Hypothalamus (tissue), 51 donors: ENCODE measurements at places on chromosomes 7 and 10.

DNA sequence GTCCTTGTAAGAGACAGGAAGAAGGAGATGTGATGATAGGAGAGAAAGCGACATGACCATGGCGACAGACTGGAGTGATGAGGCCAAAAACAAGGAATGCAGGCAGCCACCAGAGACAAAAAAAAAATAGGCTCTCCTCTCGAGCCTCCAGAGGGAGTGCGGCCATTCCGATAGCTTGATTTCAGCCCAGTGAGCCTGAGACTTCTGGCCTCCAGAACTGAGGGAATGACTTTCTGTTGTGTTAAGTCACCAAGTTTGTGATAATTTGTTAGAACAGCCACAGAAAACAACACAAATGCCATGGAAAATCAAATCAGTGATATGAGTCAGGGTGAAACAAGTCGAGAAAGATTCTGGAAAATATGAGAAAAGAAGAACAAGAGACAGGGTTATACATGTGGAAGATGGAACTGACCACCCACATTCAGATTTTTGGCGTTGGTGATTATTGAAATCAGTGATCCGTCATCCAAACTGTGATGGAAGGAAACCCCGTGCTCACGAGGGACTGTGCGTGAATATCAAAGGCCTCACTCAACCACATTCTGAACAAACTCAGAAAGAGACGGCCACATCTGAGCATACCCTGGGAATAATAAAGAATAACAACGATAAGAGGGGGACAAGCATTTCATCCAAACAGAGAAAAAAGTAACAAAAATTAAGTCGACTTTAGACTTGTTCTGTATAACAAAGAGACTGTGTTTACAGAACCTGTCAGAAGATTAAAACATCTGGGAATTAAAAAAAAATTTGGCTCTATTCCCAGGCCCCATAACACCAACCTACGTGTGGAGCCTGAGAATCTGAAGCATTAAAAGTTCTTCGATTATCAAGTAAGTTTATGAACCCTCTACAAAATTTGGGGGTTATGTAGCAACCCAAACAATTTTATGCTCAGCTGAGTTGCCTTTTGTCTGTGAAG is 72.1 kb downstream of the EEPD1 start:
- no peak for DNase-seq

- DNase-seq: no peak
These were observed 59.4 kb downstream of the UNCX start for GRCh38 chr7:1291845-1292765.

- no peak for DNase-seq
These were observed 60.3 kb upstream of the CFAP46 start for GRCh38 chr10:133002685-133003084.

GRCh38 chr7:110801502-110801901 is 289.4 kb upstream of the LRRN3 start:
- no peak for DNase-seq

DNA sequence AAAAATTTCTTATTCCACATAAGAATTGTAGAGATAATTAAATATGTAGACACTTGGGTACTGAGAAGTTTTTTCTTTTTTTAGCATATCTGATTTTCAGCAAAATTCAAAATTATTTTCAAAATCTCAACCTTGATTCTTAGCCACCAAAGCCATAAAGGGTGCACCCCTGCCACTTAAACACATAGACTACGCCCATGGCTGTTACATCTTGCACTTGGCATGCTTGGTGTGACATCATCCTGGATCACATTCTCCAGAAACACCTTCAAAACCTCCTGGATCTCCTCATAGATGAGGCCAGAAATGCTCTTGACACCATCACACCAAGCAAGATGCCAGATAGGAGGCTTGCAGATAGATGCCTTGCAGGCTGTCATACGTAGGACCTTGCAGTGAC is 89.1 kb upstream of the KLF14 start:
- DNase-seq: no peak

- no peak for DNase-seq
These were observed 97.0 kb downstream of the HGF start for GRCh38 chr7:81672872-81673271.

DNA sequence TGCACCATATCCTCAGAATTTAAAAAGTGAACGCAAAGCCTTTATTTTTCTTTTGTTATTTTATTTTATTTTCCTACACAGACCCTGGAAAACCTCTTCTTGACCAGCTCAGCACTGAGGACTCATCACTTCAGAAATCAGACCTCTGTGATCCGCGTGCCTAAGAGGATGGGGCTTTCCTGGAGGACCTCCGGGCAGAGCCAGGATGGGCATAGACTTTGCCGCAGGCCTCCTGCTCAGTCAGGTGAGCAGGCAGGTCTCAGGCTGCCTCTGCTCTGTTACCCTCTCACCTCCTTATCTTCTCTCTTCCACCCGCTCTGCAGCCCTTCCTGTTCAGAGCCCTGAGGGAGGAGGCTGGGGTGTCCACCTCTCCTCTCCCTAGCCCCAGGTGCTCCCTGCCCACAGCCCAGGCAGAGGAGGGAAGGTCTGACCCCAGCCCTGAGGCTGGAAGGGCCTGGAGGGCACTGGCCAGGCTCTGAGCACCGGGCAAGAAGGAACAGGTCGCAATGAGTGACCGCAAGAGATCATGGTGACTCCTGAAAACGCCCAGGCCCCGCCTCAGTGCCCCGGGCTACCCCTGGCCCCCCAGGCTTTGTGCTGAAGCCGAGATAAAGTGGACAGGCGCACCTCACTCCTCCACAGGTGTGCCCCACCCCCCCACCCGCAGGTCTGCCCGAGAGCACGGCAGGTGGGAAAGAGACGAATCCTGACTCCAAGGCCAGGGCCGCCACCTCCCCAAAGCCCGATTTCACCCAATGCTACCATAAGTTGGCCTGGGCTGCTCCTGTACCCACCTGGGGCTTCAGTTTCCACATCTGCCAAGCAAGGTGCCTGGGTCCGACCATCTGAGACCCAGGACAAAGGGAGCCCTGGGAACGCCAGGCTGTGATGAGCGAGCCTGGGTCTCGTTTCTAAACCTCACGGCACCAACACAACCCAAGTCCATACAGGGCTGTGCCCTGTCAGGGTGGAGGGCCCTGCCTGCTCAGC is 2.8 kb downstream of the CALML5 start:
- no peak for DNase-seq

DNA sequence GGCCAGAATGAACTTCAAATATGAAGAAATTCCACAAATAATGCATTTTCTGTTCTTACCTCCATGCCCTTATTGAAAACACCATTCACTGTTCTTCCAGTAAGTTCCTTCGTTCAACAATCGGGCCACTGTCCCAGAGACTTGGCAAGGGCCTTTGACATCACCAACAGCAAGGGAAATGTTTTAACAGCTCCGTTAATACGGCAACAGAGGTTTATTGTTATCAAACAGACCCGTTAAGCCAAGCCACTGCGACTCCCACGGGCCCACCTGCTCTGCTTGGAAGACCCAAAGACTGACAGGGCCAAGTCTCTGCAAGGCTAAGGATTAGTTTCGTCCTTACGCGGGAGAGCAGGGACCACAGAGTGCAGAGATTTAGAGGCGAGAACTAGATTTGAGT is 43.4 kb upstream of the LYZL1 start:
- peak; percentile 81 for DNase-seq

GRCh38 chr10:115295213-115295805 is 202.1 kb downstream of the ATRNL1 start:
- no peak for DNase-seq

GRCh38 chr10:77530011-77530410 is 107.6 kb downstream of the KCNMA1 start:
- no peak for DNase-seq

- no peak for DNase-seq
These were observed 53.7 kb downstream of the TAF3 start for GRCh38 chr10:7872041-7872442.

GRCh38 chr10:49508249-49508648 is 30.7 kb downstream of the ERCC6 start:
- DNase-seq: no peak

GRCh38 chr10:3524086-3524960 is 260.7 kb downstream of the KLF6 start:
- no peak for DNase-seq

DNA sequence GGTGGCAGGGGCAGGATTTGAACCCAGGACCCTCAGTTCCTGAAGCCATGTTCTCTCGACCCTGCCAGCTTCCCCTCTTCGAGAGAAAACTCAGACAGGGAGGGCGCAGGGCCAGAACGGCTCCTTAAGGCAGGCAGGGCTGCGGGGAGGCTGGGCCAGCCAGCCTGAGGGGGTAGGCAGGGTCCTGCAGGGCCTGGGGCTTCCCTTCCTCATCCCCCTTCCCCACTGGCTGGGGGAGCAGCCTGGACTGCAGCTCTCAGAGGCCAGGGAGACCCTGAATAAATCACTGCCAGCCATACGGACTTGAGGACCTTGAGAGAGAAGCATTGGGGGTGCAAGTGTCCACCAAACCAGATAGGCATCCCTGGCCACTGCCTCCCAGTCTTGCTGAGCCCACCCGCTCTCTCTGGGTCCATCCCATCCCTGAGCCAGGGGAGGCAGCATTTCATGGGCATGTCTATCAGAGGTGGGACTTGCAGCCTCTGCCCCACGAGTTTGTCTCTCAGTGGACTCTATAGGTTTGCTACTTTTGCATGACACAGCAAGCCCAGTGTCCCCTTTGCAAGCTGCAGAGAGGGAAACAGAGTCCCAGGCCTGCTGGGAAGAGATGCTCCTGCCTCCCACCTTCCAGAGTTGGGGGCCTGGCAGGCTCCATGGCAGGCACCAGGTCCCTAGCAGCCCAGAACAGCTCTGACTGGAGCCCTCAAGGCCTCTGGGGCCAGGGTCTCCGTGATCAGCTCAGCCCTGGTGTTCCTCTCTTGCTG is 70.9 kb downstream of the MYL10 start:
- no peak for DNase-seq

DNA sequence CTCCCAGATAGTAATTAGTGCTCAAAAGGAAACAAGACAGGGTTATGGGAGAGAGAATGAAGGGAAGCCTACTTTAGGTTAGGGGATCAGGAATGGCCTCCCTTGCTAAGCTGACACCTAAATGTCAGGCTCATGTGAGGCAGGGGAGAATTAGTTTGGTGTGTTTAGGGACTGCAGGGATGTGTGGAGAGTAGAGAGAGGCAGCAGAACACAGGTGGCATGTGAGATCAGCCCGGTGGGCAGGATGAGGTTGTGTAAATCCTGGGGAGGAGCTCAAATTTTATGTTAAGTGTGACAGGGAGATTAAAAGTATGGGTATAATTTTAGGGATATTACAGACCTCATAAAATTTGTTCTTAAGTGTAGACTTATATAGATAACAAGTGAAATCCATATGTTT is 56.2 kb upstream of the ZNF438 start:
- DNase-seq: no peak

- DNase-seq: no peak
These were observed 17.5 kb downstream of the TUBAL3 start for GRCh38 chr10:5387169-5387568.

GRCh38 chr7:140232957-140233917 is 56.5 kb upstream of the KDM7A start:
- no peak for DNase-seq

GRCh38 chr7:133911724-133912123 is 215.4 kb upstream of the LRGUK start:
- DNase-seq: no peak

DNA sequence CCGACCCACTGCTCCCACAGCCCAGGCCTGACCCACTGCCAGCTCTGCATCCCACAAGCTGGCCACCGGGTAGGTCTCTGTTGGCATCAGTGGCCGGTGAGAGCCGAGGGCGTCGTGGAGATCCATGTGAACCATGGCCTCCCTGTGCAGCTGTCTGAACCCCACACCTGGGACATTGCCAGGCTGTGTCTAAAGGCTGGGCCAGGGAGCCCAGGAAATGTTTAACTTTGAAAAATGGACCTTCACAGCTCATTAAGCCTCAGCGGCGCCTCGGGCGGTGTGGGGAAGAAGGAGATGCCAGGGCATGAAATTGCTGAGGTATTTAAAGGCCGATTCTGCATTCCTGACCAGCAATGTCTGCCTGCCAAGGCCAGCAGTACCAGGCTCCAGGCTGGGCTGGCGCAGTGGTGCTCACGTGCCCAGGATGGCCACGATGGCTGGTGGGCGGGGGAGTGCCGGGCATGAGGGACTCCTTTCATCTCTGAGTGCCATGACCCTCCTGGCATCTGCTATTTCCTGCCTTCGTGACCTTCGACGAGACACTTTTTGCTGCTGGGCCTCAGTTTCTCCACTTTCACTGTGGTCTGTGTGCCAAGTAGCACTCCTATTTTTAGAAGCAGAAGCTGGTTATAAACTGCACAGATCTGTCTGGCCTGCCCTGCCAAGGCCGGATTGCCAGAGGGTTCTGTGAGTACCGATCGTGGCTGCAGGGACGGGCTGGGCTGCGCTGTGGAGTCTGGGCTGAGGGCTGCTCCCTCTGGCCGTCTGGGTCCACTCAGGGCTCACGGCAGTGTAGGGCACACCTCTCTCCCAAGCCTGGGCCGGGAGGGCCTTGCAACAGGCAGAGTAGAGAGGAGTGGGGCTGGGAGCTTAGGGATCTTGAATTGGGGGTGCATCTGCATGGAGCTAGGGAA is 21.8 kb downstream of the ELFN1 start:
- peak; percentile 30 for DNase-seq

DNA sequence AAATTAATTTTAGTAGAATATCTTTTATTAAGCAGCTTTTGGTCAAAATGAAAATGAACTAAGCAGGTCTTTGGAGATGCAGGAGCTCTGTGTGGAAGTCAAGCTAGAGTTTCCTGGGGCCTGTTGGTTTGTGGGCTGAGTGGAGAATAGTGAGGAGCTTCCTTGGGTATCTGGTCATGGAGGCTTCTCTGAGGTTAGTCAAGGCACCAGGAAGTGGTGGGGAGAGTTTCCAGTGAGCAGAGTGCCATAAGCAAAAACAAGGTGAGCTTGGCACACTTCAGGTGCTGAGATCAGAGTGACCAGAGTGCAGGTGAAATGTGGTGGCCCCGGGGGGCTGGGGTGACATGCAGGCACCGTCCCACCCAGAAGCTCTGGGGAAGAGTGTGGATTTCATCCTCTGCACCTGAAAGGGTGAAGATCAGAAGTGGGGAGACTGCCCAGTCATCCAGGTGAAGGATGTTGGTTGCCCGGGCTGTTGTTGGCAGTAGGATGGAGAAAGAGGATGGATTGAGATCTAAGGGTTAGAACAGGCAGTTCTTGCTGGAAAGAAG is 77.4 kb downstream of the WDR37 start:
- no peak for DNase-seq

DNA sequence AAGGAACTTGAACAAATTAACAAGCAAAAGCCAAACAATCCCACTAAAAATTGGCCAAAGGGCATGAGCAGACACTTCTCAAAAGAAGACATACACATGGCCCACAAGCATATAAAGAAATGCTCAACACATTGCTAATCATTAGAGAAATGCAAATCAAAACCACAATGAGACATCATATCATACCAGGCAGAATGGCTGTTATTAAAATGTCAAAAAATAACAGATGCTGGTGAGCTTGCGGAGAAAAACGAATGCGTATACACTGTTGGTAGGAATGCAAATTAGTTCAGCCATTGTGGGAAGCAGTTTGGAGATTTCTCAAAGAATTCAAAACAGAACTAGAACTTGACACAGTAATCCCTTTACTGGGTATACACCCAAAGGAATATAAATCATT is 311.7 kb upstream of the HPS1 start:
- no peak for DNase-seq

DNA sequence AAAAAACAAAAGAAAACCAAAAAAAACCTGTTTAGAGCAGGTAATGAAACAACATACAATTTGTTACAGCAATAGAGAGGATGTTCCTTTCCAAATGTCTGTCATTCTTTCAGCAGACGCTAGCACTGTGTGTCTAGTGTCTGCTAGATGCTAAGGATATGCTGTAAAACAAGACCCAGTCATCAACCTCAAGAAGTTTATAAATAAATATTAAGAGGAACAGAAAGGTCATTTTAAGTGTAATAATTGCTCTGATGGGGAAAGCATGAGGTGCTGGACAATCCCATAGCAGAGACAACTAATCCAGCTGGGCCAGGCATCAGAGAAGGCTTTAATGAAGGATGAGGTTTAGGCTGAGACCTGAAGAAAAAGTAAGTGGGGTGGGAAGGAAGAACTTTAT is 23.3 kb upstream of the ASCC1 start:
- no peak for DNase-seq
